COLO829 (cell line): ENCODE measurements at places on chromosomes 7 and 10.

GRCh38 chr10:77641344-77641743 lies 3.7 kb upstream of the KCNMA1 start:
- DNase-seq: no peak

DNA sequence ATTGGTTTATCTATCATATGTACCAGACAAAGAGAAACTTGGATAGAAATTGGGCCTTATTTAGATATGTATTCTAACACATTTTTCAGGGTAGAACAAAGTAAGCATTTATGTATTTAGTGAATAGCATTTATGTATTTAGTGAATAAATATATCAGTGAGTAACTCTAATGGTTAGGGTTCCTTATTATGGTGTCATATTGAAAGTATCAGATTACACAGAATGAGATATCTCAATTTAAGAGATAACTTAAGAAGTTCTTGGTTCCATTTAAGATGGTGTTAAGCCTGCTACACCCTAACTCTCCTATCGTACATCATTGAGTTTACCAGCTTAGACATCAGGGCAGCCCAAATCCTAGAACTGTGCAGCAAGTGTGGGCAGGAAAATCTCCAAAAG lies 35.9 kb upstream of the DMTF1 start:
- no peak for DNase-seq

GRCh38 chr7:147539685-147540084 lies 1050.9 kb upstream of the C7orf33 start:
- no peak for DNase-seq

DNA sequence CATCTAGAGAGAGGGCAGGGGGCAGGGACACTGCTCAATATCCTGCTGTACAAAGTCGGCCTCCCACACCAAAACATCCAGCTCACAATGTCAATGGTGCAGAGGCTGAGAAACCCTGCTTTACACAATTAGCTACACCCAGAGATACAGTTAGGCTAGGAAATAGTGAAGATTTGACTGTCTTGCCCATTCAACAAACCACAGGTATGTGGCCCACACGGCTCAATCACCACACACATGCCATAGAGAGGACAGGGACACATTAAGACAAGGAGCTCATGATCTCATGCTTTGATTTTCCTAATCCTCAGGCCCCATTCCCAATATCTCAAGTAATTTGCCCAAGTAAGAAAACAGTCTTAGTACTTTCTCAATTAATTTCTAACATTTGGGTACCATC lies 110.4 kb downstream of the OSBPL3 start:
- DNase-seq: no peak

DNA sequence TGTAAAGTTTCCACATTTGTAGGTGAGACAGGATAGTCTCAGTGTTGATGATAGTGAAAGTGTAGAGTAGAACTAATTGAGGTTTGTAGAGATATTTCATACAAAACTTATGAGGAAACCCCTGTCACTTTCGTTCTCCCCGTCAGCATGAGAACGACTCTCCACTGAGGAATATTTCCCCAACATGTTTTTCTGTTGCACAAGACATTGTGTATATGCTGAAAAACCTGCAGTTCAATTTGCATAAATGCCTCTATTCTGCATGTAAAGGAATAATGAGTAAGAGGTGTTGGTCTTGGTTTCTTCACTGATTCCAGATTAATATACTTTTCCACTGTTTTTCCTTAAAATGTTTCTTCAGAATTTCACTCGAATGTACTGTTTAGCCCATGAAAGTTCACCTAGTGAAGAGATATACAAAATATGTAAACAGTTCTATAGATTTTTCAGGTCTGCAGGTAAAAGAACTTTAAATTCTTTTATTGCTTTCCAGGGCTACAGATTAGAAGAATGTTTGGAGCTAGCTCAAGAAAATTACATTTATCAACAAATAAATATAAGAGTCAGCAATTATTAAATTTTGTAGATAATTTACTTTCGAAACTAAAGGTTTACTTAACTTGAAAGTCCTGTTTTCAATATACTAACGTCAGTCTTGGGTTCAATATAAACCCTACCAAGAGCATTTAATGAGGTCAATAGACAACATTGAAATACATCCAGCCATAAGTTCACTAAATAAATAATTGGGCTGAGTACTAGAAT lies 37.2 kb downstream of the HEPACAM2 start:
- DNase-seq: no peak

DNA sequence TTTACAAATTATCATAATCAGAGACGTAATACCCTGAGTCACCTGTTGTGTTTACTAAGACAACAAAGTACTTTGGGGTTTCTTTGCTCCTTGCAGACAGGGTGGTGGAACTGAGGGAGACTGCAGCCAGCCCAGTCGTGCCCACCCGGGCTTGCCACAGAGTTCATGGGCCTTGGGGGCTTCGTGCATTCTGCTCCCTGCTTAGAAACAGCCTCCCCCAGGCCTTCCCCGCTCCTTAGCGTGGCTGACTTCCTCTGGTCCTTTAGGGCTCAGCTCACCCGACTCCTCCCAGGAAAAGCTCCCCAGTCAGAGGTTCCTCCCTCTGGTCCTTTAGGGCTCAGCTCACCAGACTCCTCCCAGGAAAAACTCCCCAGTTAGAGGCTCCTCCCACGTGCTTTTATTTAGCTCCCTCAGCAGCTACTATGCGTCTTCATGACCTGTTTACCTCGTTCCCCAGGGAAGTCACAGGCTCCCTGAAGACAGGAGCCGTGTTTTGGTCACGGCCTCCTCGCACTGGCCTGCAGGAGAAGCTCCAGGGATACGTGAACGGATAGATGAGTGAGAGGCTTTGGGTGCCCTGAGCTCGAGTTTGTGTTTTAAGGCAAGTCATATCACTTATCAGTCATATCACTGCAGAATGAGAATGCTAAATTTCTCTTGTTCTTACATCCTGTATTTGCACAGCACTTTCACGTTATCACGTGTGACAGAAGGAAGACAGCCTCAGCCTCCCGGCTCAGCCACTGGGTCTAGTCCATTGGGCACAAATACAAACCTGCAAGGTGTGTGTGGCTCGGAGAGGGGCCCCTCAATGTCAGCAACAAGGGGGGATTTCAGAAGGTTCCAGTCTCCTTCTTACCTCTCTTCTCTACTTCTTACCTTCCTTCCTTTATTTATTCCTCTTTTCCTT lies 52.7 kb upstream of the VIPR2 start:
- no peak for DNase-seq

GRCh38 chr10:35471435-35471834 lies 133.7 kb upstream of the GJD4 start:
- DNase-seq: no peak

DNA sequence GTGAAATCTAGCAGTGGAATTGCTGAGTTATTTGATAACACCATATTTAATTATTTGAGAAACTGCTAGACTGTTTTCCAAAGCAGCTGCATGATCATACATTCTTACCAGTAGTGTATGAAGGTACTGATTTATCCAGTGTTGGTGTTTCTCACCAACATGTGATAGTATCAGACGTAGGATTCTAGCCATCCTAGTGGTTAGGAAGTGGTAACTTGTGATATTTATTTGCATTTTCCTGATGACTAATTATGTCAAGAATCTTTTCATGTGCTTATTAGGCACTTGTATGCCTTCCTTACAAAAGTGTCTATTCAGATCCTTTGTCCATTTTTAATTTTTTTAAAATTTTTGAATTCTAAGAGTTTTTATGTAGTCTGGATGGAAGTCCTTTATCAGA lies 54.2 kb upstream of the PLXDC2 start:
- no peak for DNase-seq

- no peak for DNase-seq
Measured at GRCh38 chr10:484925-485661, 204.4 kb downstream of the DIP2C start.

GRCh38 chr7:18538554-18539250 lies 43.2 kb downstream of the HDAC9 start:
- no peak for DNase-seq

- DNase-seq: no peak
Measured at GRCh38 chr7:117152213-117153007, 170.4 kb downstream of the WNT2 start.

DNA sequence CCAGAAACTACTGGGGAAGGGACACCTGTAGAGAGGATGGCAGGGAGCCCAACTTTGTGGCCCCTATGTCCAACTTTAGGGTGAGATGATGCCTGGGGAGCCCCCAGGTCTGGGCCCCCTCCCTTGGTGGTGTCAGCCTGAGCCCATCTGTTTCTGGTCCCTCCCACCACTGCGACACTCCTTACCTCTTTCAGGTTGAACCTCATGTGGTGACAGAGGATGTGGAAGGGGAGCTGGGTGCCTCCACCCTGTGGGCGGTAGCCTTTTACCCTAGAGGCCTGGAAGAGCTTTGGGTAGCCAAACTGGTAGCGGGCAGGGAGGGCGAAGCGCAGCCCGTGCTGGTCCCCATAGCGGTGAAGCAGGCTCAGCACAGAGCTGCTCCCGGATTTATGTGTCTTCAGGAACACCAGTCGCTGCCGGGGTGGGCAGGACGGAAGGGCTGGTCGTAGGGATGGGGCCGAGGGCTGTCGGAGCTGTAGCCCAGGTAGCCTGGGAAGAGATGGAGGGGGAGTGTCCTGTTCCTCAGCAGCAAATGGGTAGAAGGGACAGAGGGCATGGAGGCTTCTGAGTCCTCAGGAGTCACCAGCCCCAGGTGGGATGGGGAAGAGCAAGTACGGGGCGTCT lies 2.0 kb downstream of the GAL3ST4 start:
- no peak for DNase-seq

GRCh38 chr7:149496642-149497391 lies 792 bp downstream of the ZNF746 start:
- DNase-seq: no peak

DNA sequence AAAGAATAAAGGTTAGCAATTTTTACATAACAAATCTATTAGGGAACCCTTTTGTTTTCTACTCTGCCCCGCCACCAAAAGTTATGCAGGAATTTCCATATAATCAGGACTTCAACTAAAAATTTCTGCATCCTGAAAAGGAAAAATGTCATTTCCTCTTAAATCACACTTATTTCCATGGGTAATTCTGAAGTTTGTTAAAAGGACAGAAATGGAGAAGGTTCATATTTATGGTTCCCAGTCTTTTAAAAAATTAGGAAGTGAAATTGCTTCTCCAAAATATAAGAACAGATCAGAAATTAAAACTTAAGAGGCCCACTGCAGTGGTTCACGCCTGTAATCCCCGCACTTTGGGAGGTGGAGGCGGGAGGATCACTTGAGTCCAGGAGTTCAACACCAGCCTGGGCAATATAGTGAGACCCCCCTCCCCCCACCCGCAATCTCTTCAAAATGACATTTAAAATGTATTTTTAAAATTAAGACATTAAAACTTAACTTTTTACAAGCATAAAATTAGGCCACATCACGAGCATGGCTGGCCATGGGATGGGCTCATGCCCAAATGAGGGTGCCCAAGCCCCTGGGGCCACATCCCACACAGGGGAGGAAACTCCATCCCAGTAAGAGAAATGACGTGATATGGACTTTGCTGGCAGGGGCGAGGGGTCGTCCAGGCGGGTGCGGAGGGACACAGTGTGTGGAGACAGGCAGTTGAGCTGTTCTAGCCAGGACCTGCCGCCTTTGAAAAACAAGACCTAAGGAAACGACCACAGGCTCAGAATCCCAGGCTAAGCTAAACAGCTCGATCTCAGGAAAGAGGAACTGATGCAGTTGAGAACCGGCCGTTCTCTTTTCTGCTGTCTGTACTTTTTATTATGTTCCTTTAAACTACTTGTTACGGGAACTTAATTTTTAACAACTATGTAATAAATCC lies 51.3 kb upstream of the NFE2L3 start:
- no peak for DNase-seq

DNA sequence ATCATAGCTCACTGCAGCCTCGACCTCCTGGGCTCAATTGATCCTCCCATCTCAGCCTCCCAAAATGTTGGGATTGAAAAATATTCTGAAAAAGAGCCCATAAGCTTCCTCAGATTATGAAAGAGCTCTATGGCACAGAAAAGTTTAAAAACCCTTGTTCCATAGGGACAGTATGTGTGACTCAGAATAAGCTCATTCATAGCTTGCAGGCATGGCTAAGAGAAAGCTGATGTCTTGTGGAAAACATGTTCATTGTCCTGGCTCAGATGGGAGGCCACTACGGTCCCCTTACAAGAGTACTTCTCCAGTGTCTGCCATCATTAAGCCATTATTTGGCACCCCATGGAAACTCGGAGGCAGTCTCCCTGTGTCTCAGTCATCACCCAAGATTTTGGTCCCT lies 64.0 kb downstream of the CCDC3 start:
- DNase-seq: no peak

DNA sequence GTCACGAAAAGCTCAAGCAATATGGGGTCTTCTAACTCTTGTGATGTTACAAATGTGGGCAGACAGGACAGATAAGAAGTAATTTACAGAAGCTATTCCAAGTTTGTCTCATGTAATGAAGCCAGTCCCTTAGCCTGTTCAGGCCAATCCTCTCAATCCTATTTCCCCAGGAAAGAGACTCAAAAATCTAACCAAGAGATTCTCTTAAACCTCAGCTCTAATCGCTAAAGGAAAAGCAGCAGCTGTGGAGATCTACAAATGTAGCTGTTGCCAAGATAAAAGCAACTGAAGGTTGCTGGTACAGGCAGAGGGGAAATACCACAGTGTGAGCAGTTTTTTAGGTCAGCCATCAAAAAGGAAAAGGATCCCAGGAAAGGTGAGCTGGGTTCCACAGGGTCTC lies 39.3 kb downstream of the ANK3 start:
- no peak for DNase-seq

DNA sequence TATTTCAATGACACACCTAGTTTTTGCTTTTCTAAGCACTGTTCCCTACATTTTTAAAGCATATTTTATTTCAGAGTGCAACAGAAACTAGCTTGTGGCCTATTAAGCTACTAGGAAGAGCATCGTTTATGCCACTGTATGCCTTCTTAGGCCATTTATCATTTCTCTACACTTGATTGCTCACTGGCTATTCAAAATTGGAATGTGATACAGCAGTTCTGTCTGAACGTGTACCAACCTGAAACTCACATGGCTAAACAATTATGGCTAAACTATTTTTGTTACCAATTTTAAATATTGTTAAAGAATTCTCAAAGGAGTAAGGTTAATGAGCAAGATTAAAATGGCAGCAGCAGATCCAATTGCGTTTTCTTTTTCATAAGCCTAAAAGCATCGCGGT lies 105.2 kb downstream of the GSAP start:
- no peak for DNase-seq

DNA sequence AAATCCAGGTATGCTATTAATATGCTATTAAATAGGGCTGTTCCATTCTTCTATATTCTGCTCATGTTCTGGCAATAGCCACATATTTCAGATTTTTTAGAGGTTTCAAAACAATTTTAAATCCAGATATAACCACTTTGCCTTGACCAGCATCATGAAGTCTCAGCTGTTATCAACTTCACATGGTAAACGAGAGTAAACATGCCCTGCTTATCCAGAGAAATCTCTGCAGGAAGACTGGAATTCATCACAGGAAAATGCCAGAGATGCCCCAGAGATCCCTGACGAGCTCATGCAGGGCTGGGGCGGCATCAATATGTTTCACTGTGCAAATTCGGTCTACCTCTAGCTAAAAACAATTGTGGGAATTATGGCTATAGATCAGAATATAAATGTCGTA lies 126.5 kb downstream of the FANK1 start:
- no peak for DNase-seq

- no peak for DNase-seq
Measured at GRCh38 chr7:6168477-6168868, 104.0 kb downstream of the CYTH3 start.
